ENCODE measurements at places on chromosomes 1 and 21. TPM values are rescaled to one million over a fixed set of nuclear protein-coding genes. Genes with fewer than 3 reads are reported as not detected.

OR13G1 gene
- not detected for total RNA-seq

SELP gene
- total RNA-seq = not detected

OR2T35 gene
- total RNA-seq = not detected

CXADR gene
- total RNA-seq = 11.2 TPM

KCNC4 gene
- 1.6 TPM for total RNA-seq

CYP4B1 gene
- total RNA-seq = not detected

DYRK1A gene
- total RNA-seq = 59.1 TPM

SLC26A9 gene
- not detected for total RNA-seq

RAP1GAP gene
- 12.3 TPM for total RNA-seq

LRRC38 gene
- total RNA-seq = 4.8 TPM

Data from PC-3 (cell line).